NB4 (cell line): ENCODE measurements at places on chromosomes 11 and 22.

- DNase-seq: no peak
These were observed 131.7 kb upstream of the ISX start for GRCh38 chr22:34934261-34934660.

DNA sequence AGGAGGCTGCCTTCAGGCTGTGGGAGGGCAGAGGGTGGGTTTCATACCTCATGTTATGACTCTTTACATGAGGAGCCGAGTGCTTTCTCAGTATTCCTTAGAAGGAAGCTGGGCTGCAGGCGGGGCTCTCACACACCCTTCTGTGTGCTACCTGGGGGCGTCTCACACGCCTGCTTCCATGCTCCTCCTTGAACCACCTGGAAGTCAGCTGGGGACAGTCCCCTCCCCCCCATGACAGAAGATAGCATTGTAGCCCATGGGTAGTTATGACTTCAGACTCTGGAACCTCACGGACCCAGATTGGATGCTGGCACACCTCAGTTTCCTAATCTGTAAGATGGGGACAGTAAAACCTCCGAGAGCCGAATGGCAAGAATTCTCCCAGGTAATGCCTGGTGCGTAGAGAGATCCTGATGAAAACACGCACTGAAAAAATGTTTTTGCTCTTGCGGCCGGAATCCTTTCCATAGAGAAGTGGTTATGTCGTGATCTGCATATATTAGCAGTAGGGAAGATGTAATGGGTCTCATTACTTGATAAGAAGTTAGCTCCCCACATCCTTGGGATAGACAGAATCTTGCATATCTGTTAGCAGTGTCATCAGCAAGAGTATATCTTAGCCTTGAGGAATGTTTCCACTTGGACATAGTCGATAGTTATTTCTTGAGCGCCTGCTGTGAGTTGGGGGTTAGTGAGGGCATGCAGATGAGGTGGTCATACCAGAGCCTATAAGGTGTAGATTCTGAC, 4.9 kb downstream of the DAGLA start:
- no peak for DNase-seq

- no peak for DNase-seq
These were observed 11.1 kb downstream of the SYNGR1 start for GRCh38 chr22:39360674-39361413.

DNA sequence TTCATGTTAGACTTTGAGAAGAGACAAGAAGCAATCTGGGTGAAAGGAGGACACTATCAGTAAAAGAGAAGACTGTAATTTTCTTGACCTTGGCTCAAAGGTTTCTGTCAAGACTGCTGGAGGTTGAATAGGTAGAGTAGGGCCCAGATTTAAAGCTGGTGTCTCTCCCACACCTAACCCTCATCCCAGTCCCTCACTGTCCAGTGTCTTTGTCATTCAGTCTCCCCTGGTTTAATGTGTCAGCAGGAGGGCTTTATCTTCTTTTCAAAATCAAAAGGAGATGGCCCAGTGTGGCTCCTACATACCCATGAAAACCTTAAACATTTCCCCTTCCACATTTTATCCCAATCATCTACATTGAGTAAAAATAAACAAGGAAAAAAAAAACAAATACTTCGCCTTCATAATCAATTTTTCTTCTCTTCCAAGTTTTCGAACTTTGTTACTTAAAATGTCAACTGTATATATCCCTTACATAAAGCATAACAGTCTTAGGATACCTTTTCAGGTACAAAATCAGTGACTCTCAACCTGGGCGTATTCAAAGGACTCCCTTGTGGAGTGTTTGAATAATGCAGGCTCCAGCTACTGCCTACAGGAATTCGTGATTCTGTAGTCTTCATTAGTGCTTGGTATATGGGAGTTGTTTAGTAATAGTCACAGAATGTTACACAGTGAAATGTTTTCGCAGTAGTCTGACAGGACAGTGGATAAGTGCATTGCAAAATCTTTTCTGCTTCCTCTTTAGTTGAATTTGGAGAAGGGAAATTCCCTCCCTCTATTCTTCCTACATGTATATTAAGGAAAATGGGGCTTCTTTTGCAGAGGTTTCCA, 87.2 kb downstream of the FAT3 start:
- no peak for DNase-seq

- DNase-seq: no peak
These were observed at the start of gene MS4A1 for GRCh38 chr11:60455531-60456042. MS4A1 (plus strand) TSS chr11:60455847; CDS start chr11:60462375, 6,528 bp downstream.

GRCh38 chr11:1112351-1113191, 37.9 kb downstream of the MUC2 start:
- no peak for DNase-seq

DNA sequence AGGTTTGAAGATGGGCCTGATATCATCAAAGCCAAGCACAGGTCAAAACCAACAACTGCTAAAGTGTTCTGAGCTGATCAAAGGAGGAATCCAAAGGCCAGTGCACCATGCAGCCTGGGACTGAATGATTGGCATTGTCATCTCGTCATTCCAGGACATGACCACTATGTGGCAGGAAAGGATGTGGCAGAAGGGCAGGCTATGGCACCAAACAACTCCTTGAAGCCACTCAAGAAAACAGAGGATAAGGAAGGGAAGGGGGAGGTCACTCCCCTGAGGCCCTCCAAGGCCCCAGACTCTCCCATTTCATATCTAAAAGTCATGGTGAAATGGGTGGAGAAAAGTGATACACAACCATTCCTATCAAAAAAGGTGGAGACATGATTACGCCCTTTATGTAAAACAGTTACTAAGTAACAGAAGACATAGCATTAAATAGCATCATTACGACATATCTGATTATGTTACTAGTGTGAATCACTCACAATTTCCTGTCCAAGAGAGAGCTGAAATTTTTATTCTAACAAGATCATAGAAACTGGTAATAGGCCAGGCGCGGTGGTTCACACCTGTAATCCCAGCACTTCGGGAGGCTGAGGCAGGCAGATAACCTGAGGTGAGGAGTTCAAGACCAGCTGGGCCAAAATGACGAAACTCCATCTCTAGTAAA, 49.3 kb downstream of the AHNAK start:
- peak; percentile 85 for DNase-seq

DNA sequence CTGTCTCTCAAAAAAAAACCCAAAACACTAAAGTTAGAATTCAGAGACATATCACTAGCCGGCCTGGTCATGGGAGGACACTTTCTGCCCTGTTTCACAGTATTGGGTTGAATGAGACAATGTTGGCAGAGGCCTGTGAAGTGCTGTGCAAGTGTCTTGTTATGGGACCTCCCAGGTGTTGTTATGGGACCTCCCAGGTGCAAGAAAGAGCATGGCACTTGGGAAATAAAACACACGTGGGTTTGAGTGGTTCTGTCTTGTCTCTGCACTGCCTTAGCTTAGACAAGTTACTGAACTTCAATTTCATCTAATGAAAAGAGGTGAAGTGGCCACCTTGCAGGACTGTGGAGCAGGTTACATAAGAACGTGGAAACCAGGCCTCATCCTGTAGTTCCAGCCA, 28.9 kb upstream of the RAB1B start:
- DNase-seq: no peak

DNA sequence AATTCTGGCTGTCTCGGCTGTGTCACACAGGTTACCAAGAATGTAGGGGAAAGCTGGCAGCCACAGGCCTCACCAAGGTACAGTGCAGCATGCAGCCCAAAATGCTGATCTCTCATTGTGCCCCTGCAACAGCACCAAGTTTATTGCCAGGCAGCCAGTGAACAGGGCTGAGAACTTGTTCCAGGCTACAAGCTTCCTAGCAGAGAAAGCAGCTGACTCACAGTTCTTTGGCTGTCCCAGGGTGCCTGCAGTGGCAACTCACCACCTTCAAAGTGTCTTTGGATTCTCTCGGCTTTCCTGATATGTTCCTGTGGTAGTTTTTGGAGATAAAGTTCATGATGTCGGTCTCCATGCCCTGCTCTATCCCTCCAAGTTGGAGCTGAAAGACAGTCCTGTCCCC, 719.1 kb upstream of the ANO3 start:
- no peak for DNase-seq

- peak; percentile 47 for DNase-seq
These were observed 940 bp upstream of the C11orf91 start for GRCh38 chr11:33701302-33702230.

GRCh38 chr11:97430877-97431276, 1041.1 kb downstream of the JRKL start:
- no peak for DNase-seq

- no peak for DNase-seq
These were observed 33.5 kb downstream of the PARVG start for GRCh38 chr22:44214187-44214586.

- DNase-seq: no peak
These were observed 18.5 kb downstream of the GRK3 start for GRCh38 chr22:25582946-25583345.

DNA sequence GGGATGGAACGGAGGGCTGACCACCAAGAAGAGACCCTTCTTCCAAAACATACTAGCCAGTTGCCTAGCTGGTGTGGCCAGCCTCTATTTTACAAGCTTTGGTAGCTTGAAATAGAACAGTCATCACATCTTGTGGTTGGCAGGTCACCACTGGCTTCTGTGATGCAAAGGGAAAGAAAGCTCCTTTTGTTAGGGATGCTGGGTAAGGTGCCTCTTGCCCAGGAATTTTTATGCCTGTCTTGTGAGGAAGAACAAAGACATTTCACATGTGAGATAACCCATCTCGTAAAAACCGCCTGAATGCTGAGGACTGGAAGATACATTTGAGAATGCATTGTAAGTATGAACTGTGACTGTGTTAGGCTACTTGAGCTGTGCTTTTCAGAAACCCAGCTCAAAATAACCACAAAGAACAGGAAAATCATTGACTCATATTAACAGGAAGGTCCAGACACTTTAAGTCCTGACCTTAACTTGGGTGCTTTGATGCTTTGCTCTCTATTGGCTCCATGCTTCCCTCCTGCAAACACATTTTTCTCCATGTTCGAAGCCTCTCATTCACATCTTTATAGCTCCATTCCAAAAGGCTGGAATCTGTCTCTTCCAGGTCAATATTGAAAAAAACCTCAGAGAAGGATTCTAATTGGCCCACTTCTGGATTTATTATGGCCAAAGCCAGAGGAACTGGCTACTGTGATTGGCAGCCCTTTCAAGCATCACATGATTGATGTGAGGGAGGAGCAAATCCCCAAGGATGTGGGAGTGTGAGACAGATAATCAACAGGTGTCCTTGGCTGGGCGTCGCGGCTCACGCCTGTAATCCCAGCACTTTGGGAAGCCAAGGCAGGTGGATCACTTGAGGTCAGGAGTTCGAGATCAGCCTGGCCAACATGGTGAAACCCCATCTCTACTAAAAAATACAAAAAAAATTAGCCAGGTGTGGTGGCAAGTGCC, 53.9 kb downstream of the MICAL2 start:
- peak; percentile 69 for DNase-seq

GRCh38 chr11:37858398-37858797, 1260.4 kb upstream of the RAG2 start:
- DNase-seq: peak; percentile 4

GRCh38 chr11:112977755-112978154, 16.5 kb downstream of the NCAM1 start:
- DNase-seq: peak; percentile 95

- DNase-seq: no peak
These were observed 67.5 kb upstream of the AMOTL1 start for GRCh38 chr11:94700622-94701021.

DNA sequence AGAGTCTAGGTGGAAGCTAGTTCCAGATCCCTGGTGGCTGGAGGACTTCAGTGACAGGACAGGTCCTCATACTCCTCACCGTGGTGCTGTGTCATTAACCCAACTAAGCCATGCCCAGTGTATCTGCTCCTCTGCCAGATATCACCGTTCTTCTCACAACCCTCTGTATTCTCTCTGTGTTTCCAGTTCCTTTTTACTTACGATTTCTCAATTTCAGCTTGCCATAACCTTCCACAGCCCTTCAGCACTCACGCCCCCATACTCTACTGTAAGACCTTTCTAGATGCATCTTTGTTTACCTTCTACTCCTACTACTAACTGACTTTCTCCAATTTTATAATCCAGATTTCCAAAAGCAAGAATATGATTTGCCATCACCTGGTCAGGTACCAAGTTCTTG, 26.1 kb upstream of the RIC3 start:
- no peak for DNase-seq

- no peak for DNase-seq
These were observed 5.1 kb upstream of the INSC start for GRCh38 chr11:15109602-15110001.

GRCh38 chr22:26406118-26406517, 22.9 kb upstream of the ASPHD2 start:
- DNase-seq: no peak

DNA sequence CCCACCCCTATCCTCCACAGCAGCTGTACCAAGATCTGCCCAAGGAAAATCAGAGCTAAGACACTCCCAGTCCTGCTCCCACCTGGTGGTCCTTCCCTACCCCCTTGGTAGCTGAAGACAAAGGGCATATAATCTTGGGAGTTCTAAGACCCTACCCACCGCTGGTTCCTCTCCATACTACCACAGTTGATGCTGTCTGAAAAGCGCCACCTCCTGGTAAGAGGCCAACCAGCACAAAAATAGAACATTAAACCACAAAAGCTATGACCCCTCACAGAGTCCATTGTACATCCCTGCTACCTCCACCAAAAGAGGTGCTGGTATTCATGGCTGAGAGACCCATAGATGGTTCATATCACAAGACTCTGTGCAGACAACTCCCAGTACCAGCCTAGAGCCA, 161.5 kb upstream of the ARHGAP42 start:
- DNase-seq: peak; percentile 22

DNA sequence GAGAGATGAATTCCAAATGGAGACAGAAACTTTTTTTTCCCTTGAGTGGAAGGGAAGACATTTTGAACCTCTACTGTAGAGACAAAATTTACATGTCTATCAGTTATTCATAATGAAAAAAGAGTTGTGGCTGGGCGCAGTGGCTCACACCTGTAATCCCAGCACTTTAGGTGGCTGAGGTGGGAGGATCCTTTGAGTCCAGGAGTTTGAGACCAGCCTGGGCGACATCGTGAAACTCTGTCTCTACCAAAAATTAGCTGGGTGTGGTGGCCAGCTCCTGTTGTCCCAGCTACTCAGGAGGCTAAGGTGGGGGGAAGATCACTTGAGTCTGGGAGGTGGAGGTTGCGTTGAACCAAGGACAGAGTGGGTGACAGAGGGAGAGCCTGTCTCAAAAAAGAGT, 4.1 kb downstream of the EED start:
- DNase-seq: no peak

DNA sequence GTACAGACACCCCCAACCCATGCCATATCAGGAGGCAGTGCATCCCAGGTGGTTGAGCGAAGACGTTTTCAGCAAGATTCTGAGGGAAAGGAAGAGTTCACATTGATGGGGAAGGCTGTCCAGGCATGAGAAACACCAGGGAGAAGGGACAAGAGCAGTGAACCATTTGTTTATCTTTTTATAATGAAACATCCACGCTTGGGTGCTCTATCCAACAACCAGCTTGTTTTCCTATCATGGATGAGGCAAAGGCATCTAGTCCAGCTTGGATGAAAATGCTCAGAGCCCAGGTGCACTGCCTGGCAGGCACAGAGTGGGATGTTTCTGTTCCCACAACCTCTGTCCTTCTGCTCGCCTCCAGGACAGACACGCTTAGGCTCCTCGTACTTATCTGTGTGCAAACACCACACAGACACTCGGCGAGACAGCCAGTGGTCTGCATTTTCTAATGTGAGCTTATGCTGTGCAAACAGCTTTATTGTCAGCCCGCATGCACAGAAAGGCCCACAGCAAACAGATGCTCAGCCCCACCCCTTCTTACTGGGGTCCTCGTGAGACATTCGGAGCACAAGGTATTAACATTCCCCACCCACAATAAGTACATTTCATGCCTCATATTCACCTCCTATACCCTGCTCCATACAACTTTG, 45.4 kb upstream of the NTM start:
- DNase-seq: no peak

GRCh38 chr11:28123151-28123581, 15.0 kb downstream of the METTL15 start:
- peak; percentile 16 for DNase-seq
